CD4-positive, alpha-beta T cell (primary cell): ENCODE measurements at places on chromosomes 4 and X. TPM values are rescaled to one million over a fixed set of nuclear protein-coding genes. Genes with fewer than 3 reads are reported as not detected.

The EDA2R gene
- not detected for total RNA-seq

- H3K36me3 ChIP-seq: no peaks in the 10 kb centered on the region
- H3K4me1 ChIP-seq: no peaks in the 10 kb centered on the region
- no peak overlapping the region for H3K27ac ChIP-seq
- H3K27me3 ChIP-seq: no peaks in the 10 kb centered on the region
- DNase-seq: no peak
These were observed 110.0 kb upstream of the IGFBP7 start for GRCh38 chr4:57220172-57220571.

The TMEM154 gene
- total RNA-seq: 13.6 TPM

DNA sequence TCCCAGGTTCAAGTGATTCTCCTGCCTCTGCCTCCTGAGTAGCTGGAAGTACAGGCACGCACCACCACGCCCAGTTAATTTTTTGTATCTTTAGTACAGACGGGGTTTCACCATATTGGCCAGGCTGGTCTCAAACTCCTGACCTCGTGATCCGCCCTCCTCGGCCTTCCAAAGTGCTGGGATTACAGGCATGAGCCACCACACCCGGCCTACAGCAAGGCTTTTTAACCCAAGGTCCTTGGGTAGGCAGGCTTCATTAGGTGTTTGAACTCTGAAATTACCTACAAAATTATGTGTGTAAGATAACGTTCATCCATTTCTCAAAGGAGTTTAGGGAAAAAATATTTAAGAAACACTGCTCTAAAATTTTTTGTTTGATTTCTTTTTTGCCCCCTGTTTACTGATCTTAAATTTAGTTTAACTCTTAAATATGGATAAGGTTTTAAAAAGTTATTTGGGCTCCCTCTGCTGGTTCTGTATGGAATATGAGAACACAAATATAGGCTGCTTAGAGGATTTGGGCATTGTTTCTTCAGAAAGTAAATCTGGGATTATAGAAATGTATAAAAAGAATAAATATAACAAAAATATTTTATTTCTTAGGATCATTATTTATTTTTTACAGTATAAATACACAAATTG lies 92.8 kb downstream of the CBR4 start:
- no peak for DNase-seq
- H3K27ac ChIP-seq: no peak overlapping the region
- no peaks in the 10 kb centered on the region for H3K36me3 ChIP-seq
- no peak overlapping the region for H3K4me3 ChIP-seq
- H3K27me3 ChIP-seq: no peaks in the 10 kb centered on the region

The SLC16A2 gene
- total RNA-seq: 0.22 TPM

The MUC7 gene
- not detected for total RNA-seq

The CT83 gene
- not detected for total RNA-seq

DNA sequence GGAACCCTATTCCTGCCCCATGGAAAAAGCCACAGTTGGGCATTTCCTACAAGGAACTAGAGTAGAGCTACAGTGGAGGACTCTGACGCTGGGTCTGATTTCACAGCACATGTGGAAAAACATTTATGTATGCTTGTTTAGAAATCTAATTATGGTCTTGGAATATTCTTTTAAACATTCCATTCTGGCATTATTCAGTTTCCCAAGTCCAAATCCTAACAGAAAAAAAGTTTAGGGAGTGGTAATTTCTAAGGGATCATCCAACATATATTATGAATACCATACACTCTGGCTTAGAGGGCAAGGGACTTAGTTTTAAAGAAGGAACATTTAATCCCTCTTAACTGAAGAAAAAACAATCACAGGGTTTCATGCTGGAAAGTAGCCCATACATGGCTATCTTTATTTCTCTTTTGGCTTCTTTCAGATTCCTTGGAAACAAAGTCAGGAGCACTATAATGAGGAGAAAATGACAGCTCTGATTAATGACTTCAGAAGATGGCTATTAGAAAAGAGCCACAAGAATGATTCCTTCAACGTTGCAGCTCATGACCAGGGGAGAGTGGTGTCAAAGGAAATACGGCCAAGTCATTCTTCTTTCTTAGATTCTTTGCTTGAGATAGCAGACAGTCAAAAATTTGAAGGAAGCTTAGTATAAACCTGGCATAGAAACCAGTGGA lies 56.1 kb downstream of the CNGA2 start:
- no peak overlapping the region for H3K27ac ChIP-seq
- no peak for DNase-seq
- H3K4me3 ChIP-seq: no peak overlapping the region
- H3K36me3 ChIP-seq: no peaks in the 10 kb centered on the region
- H3K27me3 ChIP-seq: no peaks in the 10 kb centered on the region
- H3K4me1 ChIP-seq: no peaks in the 10 kb centered on the region

- no peaks in the 10 kb centered on the region for H3K36me3 ChIP-seq
- no peaks in the 10 kb centered on the region for H3K4me1 ChIP-seq
- no peaks in the 10 kb centered on the region for H3K27me3 ChIP-seq
- DNase-seq: no peak
These were observed 98.8 kb downstream of the COX18 start for GRCh38 chr4:72970756-72971155.
